ENCODE measurements at places on chromosomes 12 and 14.

DNA sequence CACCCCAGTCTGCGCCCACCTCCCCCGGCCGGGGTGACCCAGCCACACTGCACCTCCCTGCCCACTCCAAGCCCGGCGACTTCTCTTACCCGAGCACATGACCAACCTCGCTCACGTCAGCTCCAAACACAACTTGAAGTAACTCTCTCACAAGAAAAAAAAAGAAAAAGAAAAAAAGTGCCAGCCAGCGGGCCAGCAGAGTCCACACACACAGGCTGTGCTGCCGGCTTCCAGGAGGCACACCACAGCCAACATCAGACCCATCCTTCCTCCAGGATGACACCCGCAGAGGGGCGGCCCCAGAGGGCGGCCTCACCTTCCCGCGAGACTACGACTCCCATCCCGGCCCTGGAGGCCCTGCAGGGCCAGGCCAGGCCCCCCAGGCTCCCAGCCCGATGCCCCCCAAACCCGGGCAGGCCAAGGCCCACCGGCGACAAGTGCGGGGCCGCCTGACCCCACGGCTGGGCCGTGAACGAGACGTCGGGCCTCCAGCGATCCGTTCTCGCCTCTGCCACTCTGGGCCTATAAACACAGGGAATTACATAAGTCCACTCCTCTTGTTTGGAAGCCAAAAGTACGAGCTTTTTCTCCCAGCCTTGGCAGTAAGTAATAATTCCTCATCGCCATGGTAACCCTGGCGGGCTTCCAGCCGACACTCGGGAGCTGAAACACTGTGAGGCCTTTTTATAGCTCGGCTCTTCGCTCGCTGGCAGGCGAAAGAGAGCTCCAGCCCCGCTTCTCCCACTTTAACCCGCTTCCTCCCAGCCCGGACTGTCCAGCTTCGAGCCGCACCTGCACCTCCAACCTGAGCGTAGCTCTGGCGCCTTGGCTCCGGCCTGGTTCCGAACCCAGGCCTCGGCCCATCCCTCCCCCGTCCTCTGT, 49.1 kb downstream of the NCOR2 start:
- no peak for DNase-seq

DNA sequence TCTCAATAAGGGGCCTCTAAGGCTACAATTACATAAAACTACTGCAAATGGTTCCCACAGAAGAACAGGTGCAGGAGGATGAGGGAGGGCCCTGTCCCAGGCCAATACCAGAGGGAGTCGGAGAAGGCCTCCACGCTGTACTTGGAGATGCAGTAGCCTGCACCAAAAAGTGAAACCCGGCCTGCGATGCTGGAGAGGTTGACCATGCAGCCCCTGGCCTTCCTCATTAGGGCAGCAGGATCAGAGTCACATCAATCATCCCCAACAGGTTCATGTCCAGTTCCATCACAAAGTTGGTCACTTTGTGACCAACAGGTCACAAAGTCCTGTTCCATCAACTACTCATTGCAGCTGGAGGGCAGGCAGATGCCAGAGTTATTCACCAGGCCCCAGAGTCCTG, 23.0 kb downstream of the ZBTB39 start:
- DNase-seq: no peak

DNA sequence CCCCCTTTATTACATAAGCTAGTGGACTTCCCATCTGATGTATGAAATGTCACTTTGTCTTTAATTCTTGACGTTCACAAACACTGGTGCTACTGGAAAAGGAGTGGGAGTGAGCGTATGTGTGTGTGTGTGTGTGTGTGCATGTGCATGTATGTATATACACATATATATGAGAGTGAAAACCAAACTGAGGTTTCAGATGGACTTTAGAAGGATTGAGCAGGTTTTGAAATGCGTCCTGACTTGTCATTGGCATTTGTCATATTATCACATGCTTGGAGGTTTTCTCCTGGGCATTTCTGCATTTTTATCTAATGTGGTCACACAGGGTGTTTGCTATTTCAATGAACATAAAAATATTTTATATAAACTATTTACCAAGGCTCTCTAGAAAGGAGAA, 1085.9 kb downstream of the BCL11B start:
- no peak for DNase-seq

DNA sequence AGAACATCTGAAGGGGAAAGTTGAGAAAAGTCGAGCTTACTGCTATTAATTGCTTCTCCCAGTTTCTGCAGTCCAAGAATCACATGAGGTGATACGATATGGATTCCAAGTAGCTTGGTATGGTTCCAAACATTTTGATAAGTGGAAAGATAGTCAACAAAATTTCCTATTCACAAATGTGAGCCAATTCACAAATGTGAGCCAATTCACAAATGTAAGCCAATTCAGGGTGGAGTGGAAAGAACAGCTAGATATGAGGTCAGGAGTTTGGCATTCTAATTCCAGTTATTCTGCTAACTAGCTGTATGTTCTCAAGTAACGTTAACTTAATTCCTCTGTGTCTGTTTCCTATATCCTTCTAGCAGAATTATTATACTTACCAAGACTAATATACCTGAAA, 37.6 kb upstream of the DHRS4 start:
- DNase-seq: no peak

GRCh38 chr14:104573930-104574329, 5.6 kb upstream of the C14orf180 start:
- DNase-seq: no peak

Data from stimulated activated CD4-positive, alpha-beta T cell treated with anti-CD3 and anti-CD28 coated beads, Interleukin-1b, Interleukin-23, amount 100 ng/mL, for 1 hour (primary cell).